ENCODE measurements at places on chromosomes 2 and 18.

DNA sequence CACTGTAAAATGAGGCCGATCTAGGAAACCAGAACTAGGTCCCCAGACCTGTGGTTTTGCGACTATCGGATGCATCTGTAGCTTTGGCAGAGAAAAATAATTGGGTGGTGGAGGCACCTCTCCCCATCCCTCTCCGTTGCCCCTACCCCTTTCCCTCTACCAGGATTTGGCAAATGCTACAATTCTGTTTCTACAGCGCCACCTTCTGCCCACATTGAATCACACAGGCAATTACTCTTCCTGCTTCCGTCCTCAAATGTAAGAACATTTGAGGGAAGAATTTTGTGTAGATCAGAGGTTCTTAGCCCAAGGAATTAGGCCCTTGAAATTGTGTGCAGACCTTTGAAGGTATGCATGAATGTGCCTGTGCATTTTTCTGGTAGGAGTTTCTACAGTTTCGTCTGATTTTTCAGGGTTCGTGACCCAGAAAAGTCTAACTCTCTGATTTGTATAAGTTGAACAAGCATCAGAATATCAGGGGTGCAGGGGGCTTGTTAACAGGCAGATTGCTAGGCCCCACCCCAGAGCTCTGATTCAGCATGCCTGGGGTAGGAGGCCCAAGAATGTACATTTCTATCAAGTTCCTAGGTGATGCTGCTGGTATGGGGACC is 11.2 kb downstream of the ATP6V1B1 start:
- DNase-seq: peak; percentile 14

DNA sequence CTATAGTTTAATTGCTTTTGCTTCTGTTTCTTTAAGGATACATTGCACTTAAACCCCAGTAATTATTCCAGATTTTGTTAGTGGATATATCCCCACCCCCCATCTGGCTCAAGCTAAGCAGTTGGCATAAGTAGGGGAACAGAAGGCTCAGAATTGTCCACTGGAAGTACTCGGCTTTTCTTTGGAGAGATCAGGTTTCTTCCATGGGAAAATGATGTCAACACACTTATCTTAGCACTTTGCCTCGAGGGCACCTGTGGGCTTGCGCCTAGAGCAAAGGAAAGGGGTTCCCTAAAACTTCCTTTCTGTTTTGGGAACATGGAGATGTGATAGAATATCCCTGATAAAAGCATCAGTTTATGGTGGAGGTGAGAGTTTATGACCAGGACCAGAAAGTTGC is 130.6 kb downstream of the FMNL2 start:
- DNase-seq: no peak

GRCh38 chr18:23943104-23943503 is 71.5 kb upstream of the TTC39C start:
- DNase-seq: no peak

GRCh38 chr2:201419986-201420385 is 31.3 kb downstream of the TRAK2 start:
- no peak for DNase-seq

- DNase-seq: no peak
These were observed 28.1 kb upstream of the TANC1 start for GRCh38 chr2:158940356-158940755.

DNA sequence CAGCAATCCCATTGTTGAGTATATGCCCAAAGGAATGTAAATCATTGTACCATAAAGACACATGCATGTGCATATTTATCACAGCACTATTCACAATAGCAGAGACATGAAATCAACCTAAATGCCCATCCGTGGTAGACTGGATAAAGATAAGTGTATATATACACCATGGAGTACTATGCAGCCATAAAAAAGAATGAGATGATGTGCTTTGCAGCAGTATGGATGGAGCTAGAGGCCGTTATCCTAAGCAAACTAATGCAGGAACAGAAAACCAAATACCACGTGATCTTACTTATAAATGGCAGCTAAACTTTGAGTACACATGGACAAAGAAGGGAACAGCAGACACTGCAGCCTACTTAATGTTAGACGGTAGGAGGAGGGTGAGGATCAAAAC is 18.4 kb upstream of the RAMP1 start:
- no peak for DNase-seq

- no peak for DNase-seq
These were observed 670 bp upstream of the MOCOS start for GRCh38 chr18:36186461-36187192.

- no peak for DNase-seq
These were observed 129.5 kb downstream of the MSTN start for GRCh38 chr2:189933041-189933440.

GRCh38 chr2:180075870-180076269 is 68.8 kb upstream of the CWC22 start:
- DNase-seq: no peak

DNA sequence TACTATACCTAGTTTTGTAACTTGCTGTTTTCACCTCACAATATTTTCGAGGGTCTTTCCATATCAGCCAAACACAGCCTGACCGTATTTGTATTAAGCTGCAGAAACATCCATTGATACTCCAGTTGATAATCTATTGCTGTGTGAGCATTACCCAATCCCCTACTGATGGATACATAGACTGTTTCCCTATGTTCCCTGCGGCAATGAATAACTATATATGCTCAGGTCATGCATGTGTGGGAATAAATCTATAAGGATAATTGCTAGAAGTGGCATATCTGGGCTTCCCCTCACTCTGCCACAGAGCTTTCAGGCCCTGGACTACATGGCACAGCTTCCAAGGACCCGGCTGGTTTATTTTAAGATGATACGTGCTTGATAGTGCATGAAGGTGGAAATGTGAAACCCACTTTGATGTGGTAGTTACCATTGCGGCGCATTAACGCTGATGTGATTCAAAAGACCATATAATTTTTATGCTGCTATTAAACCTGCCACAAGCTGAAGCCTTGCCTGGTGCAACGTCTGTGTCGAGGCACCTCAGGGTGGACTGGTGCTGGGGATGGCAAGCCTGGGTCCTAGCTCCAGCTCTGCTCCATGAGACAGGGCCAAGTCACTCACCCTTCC is 130.8 kb upstream of the MSH6 start:
- no peak for DNase-seq

DNA sequence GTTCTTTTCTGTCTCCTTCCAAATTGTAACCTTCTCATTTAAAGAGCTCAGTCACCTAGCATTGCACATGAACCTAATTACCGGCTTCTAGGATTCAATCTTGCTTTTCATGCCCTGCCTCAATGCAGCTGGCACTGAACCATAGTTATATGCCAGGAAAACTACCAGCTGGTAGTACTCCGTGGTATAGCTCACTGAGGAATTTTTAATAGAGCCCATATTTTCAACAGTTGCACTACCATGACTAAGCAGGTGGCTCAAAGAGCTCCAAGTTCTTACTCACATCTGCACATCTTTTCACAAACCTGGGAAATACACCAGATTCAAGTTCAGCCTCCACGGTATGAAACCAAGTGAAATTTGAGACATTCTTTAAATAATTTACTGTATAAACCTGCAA is 363.5 kb downstream of the GRB14 start:
- no peak for DNase-seq

DNA sequence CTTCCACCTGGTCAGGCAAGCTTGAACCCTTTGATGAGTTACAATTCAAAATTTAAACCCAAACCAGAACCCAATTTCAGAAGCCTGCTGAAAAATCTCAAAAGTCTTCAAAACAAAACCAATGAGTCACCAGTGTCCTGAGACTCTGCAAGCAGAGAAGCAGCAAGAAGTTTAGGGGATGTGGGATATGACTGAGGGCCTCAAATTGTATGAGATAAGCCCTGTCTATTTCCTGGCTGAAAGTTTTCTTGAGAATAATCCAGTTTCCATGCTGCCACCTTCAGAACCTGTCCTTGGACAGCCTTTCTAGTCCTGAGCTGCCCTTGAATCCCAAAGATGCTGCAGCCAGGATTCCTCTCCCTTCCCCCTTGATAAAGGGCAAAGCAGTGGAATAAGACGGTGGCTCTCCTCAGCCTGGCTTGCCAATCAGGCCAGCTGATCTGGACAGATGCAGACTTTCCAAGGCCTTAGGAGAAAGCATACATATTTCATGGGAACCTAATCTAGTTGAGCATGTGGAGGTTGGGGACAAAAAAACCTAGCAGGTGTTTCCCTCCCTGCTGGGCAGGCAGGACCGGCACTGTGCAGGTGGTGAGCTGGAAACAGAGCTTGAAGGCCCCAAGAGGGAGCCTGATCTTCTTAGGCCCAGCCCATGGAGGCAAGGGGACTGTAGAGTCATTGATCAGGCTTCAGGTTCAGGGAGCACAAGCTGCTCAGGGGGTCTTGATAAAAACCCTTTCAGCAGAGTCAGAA is 278.0 kb upstream of the MGAT5 start:
- DNase-seq: no peak

DNA sequence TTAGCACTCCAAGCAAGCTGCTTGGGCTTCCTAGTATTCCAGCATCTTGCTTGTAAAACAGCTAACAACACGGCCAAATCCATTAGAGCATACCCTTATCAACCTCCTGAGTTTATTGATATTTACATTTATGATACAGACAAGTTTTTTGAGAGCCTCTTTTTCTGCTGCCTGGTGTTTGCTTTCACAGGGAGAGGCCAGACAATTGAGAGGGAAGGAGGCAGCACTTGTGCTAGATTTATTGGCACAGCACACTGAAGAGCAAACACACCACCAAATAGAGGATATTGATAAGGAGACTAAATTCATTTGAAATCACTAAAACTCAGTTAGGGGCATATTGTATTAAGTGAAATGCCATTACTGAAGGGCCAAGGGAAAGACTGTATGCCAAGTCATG is 1142.3 kb upstream of the FANCL start:
- no peak for DNase-seq

- no peak for DNase-seq
These were observed 111.1 kb upstream of the SPOPL start for GRCh38 chr2:138390316-138390945.

DNA sequence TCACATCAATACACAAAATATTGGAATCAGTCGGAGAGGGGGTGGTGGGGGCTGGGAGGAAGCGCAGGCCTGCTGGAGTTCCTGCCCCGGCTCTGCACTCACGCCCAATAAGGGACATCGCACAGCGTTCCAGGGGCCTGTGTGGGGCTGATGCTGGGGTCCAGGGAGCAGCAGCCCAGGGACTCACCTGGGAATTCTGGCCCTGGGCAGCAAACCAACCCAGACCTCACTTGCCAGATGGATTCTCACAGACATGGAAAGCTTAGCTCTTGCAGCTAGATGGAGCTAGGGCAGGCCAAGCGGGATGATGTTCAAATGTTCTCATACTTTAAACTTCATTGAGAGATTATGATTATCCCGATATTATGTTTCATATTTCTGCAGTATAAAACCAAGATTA is 266.6 kb upstream of the TANK start:
- DNase-seq: no peak

DNA sequence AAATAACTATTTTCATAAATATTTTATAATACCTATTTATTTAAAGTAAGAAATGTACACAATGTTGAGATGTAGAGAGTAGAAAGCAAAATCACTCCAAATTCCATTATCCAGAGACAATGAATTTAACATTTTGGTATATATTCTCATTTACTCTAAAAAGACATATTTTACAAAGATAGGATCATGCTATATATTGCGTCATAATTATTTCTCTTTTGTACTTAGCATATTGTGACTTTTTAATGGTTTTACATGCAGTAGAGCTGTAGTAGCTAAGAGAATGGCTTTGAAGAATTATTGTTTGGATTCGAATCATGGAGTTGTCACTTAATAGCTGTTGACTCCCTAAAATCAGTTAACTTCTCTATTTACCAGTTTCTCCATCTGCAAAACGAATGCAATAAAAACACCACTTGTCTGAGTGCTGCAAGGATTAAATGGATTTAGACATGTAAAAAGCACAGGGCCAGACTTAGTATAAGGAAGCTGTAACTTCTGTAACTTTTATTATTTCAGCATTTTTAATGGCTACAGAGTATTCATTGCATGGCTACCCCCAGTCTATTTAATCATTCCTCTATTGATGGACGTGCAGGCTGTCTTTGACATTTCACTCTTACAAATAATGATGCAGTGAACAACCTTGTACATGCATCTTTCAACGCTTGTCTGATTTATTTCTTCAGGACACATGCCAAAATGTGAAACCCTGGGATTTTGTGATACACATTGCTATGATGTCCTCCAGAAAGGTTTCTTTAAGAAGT is 33.2 kb downstream of the KCNS3 start:
- no peak for DNase-seq

DNA sequence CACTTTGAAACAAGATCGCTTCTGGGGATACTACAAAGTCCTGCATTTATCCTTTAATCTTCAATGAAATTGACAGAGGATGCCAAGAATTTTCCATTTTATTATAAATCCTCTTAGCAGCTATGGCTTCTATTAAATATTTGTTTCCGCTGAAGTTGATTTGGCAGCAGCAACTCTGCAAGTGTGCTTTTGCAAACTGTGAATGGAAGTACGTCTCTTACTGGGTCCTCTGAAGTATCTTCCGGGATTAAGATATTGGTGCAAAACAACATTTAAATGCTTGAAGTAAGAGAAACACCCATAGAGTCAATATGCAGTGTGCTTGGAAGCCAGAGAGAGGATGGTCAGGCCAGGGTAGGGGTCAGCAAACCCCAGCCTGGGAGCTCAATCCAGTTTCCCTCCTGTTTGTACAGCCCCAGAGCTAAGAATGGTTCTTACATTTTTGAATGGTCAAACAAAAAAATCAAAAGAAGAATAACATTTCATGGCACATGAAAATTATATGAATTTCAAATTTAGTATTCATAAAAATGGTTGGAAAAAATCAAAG is 13.6 kb downstream of the CCDC68 start:
- DNase-seq: no peak

DNA sequence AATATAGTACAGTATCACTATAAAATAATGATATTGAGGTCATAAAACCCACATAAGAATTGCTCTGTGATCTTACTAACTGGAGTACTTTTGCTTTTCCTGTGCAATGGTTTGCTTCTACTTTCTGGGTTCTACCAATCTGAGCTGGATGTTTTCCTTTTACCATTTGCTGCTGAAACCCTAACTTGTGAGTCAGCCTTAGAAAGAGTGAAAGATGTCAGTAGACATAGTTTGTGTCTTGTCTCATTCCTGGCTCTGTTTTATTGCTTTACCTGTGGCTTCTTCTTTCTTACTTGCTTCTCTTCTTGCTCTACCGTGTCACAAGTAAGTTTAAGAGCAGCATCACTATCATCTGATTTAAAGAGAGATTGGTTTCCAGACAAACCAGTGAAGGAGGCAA is 61.0 kb downstream of the MBD2 start:
- no peak for DNase-seq

DNA sequence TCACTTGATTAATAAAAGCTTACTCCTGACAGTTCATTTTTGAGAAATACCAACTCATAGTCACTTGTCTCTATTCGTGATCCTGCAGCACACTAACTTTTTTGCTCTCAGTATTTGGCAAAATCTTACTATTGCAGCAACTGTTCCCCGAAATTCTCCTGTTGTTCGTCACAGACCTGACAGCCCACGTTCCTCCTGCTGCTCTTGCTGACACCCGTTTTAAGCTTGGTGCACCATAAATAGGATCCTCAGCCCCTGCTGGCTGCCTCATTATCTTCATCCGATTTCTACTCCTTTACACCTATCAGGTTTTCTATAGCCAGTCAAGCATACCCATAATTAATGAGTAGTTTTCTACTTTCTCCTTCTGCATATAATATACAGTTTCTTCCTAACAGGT is 368.8 kb downstream of the PLCL1 start:
- no peak for DNase-seq

GRCh38 chr2:23497536-23497935 is 112.6 kb downstream of the KLHL29 start:
- DNase-seq: no peak
